ENCODE measurements at places on chromosomes 11 and 22.
A peak's percentile ranks its signal among the peaks of the same experiment; 100 is the strongest.

DNA sequence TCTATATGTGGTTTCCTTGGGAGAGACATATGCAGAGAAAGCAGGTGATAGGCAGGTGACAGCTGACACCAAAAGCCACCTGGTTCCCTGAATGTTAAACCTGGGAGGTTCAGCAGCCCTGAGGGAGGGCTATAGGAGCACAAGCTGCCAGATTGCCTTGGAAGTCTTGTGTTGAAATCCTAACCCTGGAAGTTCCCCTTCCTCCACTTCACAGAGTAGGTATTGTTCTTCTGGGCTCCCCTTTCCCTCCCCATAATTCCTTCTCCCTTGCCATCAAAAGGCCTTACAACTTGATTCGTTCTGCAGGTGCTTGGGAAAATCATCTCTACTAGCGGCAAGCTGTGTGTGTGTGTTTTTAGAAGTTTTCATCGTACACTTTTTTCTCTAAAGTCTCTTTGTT, 5.4 kb downstream of the LDLRAD3 start:
- DNase-seq = no peak

GRCh38 chr11:132907651-132908413, 624.5 kb downstream of the OPCML start:
- DNase-seq = no peak

DNA sequence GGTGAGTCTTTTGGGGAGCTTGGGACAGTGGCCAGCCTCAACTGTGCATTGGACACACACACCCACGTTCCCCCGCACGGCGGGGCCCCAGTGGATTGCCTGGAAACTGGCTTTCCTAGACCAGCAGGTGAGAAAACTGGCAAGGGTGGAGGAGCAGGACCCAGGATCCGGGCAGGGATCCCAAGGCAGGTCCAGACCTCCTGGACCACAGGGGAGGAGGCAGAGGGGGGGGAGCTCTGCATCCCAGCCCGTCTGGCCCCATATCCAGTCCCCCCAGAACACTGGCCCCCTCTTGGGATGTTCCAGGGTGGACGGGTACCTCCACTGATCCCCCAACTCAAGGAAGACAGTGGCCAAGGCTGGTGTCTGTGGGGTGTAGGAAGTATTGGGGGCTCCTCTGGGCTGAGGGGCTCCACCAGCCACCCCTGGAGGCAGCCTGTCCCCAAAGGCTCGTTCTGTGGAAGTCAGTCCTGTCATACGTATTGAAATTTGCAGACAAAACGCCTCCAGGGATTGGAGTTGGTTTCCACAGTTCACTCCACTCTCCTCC, 89.3 kb upstream of the LINC01488 start:
- no peak for DNase-seq

DNA sequence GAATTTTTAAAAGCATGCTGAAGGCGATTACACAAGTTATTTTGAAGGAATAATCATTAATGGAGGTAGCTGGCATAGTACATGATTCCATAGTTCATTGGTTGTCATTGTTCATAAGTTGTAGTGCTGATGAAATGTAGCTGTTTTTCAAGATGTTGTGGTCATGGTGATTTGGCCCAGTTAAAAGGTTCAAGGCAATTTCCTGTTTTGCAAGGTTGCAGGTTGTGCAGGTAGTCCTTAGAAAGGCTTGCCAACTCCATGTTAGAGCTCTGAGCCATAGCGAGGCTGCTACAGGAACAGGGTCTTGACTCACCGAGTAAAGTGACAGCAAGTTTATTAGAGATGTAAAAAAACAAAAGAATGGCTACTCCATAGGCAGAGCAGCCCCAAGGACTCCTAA, 95.8 kb upstream of the CHORDC1 start:
- DNase-seq = no peak

DNA sequence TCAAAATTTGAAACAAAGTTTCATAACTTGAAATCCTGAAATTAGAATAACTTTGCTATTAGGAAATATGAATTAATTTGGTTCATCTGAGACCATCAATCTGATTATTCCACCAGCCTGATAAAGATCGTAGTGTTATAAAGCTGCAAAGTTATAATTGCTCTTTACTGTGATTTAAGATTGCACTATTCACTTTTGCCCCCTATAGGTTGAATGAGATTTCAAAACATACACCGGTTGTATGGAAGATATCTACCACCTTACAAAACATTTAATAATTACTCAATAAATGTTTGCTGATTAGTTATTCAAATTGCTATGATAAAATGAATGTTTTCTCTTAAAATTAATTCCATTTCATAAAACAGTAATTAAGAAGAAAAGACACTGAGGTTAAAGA, 26.1 kb downstream of the APIP start:
- no peak for DNase-seq

GRCh38 chr11:3008746-3009336, 16.7 kb upstream of the NAP1L4 start:
- DNase-seq = no peak

- DNase-seq = no peak
Measured at GRCh38 chr11:12865863-12866595, 143.1 kb upstream of the RASSF10 start.

GRCh38 chr11:43832536-43832935, 48.1 kb upstream of the ALKBH3 start:
- DNase-seq = no peak

DNA sequence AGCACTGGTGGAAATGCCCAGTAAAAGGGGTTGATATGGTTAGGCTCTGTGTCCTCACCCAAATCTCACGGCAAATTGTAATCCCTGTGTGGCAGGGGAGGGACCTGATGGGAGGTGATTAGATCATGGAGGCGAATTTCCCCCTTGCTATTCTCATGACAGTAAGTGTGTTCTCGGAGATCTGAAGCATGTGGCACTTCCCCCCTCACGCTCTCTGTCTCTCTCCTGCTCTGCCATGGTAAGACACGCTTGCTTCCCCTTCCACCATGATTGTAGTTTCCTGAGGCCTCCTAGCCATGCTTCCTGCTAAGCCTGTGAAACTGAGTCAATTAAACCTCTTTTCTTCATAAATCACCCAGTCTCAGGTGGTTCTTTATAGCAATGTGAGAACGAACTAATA, 37.4 kb downstream of the PACSIN2 start:
- peak; percentile 64 for DNase-seq

DNA sequence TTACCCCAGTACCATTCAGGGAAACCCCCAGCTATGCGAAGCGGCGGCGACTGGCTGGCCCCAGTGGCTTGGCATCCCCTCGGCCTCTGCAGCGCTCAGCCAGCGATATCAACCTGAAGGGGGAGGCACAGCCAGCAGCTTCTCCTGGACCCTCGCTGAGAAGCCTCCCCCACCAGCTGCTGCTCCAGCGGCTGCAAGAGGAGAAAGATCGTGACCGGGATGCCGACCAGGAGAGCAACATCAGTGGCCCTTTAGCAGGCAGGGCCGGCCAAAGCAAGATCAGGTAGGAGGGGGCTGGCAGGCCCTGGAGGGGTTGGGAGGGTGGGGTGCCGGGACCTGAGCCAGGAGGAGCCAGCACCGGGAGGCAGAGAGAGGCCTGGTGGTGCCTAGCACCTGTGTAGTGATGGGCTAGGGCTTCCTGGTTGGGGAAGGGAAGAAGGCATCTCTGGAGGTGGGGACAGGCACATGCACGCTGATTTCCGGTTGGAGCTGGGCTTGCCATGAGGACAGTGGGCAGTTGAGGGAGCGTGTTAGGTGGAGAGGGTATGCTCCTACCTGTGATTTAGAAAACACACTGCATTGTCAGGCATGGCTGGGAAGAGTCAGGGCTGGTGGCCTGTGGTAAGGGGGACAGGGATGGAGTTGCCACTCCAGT, 22.3 kb downstream of the SHANK3 start:
- no peak for DNase-seq

GRCh38 chr11:92216789-92217188, 7.8 kb upstream of the FAT3 start:
- DNase-seq = no peak

- DNase-seq = no peak
Measured at GRCh38 chr11:12798609-12799011, 124.4 kb downstream of the TEAD1 start.

DNA sequence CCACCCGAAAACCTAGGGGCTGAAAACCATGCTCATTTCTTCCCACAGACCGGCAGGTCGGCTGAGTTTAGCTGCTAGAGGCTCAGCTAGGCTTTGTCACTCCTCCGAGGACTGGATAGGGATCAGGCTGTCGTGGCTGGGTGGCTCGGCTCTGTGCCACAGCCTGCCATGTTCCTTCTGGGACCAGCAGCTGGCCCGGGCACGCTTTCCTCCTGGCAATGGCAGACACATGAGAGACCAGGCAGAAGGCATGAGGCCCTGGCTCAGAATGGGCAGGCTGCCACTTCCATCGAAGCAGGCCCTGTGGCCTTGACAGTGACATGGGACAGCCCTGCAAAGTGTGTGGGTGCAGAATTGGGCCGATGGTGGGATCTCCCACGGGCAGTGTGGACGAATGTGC, 20.9 kb downstream of the PARVG start:
- no peak for DNase-seq

GRCh38 chr11:96014217-96014616, 90.3 kb upstream of the MTMR2 start:
- no peak for DNase-seq

DNA sequence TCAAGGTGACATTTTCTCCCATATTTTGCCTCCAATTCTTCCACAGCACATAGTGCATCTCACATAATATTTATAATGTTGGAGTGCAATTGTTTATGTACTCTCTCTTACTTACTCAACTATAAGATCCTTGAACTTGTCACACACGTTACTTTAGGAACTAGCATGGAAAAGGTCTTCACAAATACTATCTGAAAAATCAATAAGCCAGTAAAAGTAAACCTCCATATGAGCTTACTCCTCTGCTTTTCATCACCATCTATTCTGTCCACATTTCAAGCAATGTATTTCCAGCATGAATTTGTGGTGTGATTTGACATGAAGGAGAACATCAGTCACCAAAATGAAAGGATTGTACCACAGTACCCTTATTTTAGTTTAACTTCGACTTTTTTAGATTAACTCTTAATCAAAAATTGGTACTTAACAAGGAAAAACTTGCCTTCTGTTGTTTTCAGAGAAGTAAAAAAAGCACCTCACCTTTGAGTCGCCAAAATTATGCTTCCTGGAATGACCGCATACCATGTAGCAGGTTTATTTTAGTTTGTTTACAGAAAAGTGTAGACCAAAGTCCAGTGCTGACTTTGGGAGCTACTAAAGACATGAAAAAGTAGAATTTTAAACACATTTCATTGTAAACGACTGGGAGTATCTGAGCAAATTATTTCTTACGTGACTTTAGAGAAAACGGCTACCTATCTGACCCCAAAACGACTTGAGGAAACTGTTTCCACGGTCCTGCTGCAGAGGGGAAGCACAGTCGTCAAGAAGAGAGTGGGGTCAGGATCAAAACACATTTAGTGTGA, at the start of gene SLC22A9:
SLC22A9 (plus strand) TSS at position 621 of the 806 bp plus-strand sequence. CDS start 272 bp downstream, outside the sequence.
- DNase-seq = no peak

DNA sequence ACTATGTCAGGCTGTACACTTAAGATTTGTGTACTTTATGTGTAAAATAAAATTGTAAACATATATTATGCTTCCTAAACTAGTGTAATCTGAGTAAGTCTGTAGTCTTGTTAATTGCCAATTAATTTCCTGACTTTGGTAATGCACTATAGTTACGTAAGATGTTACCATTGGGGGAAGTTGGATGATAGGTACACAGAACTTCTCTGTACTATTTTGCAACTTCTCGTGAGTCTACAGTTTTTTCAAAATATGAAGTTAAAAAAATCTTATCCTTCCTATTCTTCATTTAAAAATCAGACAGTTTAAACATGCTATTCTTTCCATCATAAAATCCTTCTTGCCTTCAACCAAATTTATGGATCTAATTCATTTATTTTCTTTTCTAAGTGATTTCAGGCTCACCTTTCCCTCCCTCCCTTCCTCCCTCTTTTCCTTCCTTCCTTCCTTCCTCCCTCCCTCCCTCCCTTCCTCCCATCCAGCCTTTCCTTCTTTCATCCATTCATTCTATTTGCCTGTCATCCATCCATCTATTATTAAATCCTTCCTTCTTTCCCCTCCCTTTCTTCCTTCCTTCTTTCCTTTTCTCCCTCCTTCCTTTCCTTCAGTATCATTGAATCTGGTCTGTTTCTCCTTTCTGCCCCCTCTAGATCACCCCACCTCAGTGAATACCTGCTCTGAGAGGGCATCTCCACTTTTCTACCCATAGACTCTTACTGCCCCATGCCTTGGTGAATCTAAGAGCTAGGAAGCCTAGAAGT, 22.1 kb upstream of the ASCC2 start:
- no peak for DNase-seq

- DNase-seq = no peak
Measured at GRCh38 chr11:57475671-57476046, 15.3 kb downstream of the RTN4RL2 start.

GRCh38 chr11:109454857-109455256, 32.9 kb downstream of the C11orf87 start:
- no peak for DNase-seq

DNA sequence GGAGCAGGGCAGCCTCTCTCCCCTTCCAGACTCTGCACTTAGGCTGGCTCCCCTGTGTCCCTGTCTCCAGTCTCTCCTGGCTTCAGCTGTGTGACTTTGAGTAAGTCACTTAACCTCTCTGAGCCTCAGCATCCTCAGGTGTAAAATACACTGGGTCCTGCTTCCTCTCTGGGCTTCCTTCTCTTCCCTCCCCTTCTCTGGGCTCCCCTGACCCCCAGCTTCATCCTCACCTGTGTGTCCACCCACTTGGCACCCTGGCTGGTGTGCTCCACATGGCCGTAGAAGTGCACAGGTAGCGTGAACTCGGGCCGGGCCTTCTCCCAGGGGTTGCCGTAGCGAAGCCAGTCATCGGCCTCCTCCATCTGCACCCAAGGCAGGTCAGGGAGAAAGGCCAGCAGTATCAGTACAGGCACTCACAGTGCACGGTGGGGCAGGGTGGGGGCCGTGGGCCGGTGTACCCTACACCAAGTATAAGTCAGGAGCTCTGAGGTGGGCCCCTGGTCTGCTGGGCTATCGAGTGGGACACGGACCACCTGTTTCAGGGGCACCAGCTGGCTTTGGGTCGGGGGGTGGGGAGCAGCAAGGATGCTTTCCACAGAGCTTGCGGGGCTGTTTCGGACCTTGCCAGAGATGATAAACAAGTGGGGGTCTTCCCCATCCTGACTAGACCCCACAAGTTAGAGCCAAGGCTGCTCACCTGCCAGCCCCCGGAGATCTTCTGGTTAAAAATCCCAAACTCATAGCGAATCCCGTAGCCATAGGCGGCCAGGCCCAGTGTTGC, 2.0 kb downstream of the PYGM start:
- DNase-seq = no peak

DNA sequence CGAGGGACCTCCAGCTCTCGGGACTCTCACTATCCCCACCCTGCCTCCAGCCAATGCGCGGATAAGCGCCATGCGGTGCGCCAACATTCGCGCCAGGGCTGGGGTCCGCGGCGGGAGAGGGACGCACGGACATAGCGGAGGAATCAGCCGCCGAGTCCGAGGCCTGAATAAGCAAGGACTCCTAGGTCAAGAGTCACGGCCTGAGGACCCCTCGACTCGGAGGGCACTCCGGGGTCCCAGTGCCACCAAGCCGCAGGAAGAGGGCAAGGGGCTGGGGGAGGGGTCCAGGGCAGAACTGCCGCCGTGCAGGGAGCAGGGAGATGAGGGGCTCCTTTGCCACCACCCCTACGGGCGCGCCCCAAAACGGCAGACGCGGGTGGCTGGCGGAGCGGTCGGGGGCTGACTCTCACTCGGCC, 552 bp downstream of the DSCAML1 start:
- DNase-seq = no peak

GRCh38 chr11:113178381-113179070, 135.9 kb upstream of the TTC12 start:
- no peak for DNase-seq

All from bone marrow (tissue), 2 donors.